ENCODE measurements at places on chromosomes 1 and 21.

GRCh38 chr1:152473887-152474537, 36.6 kb upstream of the LCE5A start:
- no peak for DNase-seq

GRCh38 chr1:95742591-95743089, 508.6 kb downstream of the RWDD3 start:
- no peak for DNase-seq

- DNase-seq: no peak
Observed at GRCh38 chr1:175126347-175126746, 58.7 kb downstream of the TNN start.

GRCh38 chr1:209590405-209590804, 6.9 kb downstream of the CAMK1G start:
- no peak for DNase-seq

DNA sequence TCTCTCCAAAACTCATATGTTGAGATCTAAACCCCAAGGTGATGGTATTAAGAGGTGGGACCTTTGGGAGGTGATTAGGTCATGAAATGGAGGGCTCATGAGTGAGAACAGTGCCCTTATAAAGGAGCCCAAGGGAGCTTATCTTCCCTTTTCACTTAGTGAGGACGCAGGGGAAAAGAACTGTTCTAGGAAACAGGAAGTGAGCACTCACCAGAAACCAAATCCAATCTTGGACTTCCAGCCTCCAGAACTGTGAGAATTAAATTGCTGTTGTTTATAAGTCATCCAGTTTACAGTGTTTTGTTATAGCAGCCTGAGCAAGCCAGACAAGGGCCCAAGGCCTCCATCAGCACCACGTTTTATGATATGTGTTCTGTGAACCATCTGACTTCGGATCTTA, 60.3 kb upstream of the LRRC8D start:
- DNase-seq: no peak

DNA sequence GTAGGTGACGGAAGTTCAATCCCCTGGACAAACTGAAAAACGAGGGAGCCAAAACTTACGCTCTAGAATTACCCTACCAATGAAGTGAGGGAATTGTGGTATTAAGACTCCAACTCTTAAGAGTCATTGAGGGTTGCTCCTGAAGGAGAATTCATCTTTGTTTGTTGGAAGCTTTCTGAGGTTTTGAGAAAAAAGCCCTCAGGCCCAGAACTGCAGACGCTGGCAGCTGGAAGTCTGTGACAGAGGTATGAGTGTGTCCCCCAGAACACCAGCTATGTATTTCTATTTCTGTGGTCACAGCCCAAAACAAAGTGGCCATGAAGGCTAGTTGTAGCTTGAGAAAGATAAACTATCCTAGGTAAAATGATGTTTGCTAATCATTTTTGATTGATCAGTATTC, 438.8 kb upstream of the B3GALT2 start:
- no peak for DNase-seq

GRCh38 chr1:85124091-85124490, 75.8 kb upstream of the MCOLN3 start:
- no peak for DNase-seq

DNA sequence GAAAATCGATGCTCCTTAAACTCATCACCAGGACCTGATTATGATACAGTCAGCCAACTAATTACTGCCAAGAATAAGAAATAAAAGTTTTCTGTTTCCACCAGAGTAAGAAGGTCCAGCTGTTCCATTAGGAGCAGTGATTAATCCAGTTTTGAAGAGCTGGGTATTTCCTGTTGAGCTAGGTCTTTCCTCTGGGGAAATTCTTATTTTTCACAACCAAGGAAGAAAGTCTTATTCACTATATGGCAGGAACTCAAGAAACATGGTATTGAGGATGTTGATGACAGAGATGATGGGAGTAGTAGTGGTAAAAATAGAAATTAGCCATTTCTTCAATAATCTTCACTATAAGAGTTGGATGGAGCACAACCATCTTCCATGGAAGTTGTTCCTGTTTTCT, 374.6 kb upstream of the RUNX1 start:
- DNase-seq: no peak

DNA sequence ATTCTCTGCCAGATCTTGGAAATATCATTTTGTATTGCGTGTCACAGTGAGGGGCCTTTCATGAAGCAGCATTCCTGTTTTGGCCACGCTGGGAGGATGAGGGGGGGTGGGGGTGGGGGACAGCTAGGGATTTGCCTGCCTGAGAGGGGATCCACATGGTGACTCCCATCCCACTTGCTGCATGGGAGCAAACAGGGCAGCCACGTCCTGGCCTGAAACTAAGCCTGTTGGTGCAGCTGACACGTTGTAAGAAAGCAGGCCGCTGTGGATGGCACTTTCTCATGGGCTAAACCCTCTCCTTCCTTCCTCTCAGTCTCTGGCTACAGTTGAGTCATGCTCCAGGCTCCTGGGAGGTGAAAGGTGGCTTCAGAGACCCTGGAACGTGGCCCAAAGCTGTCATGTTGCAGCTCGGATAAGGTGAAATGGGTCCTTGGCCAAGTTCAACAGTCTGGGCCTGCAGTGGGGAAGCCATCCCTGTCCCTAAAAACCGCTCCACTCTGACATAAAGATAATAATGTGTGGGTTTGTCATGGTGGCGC, 346.7 kb upstream of the VAMP3 start:
- no peak for DNase-seq

- no peak for DNase-seq
Observed at GRCh38 chr1:55084257-55084656, 44.9 kb downstream of the PCSK9 start.

GRCh38 chr1:169387399-169387798, 19.4 kb downstream of the BLZF1 start:
- DNase-seq: no peak

- no peak for DNase-seq
Observed at GRCh38 chr1:84972377-84972987, 24.4 kb downstream of the MCOLN2 start.

- DNase-seq: no peak
Observed at GRCh38 chr1:108691128-108691941, 775 bp upstream of the PRPF38B start.

- no peak for DNase-seq
Observed at GRCh38 chr1:151187205-151187604, 2.8 kb downstream of the VPS72 start.

DNA sequence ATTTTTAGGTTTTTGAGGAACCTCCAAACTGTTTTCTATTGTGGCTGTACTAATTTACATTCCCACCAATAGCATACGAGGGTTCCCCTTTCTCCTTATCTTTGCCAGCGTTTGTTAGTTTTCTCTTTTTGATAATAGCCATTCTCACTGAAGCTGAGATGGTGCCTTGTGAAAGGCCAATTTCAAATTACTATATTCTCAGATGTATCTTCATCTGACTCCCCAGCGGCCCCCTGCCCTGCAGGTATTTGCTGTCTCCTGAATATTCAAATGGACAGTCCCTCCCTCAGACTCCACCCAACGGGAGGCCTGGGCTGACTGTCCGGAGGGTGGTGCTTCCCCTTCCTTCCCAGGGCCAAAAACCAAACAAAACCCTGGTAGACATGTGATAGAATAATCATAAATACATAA, 33.5 kb upstream of the TARBP1 start:
- no peak for DNase-seq

- no peak for DNase-seq
Observed at GRCh38 chr1:90459570-90459969, 257.5 kb downstream of the BARHL2 start.

DNA sequence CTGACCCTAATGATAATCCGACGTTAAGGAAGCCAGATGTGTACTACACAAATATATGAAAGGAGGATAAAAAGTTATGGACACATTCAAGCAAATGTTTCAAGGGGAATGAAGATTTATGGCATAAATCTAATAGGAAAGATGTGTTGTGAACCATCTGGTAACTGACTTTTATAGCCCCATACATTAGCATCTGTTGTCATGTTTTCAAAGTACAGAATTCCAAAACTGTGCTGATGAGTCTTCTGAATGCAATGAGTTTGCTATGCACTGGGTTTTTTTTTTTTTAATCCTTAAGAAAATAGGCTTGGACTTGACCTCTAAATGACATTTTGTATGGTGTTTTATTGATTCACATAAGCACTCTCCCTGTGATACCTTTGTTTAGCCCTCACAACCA, 158.5 kb upstream of the ESRRG start:
- DNase-seq: no peak

DNA sequence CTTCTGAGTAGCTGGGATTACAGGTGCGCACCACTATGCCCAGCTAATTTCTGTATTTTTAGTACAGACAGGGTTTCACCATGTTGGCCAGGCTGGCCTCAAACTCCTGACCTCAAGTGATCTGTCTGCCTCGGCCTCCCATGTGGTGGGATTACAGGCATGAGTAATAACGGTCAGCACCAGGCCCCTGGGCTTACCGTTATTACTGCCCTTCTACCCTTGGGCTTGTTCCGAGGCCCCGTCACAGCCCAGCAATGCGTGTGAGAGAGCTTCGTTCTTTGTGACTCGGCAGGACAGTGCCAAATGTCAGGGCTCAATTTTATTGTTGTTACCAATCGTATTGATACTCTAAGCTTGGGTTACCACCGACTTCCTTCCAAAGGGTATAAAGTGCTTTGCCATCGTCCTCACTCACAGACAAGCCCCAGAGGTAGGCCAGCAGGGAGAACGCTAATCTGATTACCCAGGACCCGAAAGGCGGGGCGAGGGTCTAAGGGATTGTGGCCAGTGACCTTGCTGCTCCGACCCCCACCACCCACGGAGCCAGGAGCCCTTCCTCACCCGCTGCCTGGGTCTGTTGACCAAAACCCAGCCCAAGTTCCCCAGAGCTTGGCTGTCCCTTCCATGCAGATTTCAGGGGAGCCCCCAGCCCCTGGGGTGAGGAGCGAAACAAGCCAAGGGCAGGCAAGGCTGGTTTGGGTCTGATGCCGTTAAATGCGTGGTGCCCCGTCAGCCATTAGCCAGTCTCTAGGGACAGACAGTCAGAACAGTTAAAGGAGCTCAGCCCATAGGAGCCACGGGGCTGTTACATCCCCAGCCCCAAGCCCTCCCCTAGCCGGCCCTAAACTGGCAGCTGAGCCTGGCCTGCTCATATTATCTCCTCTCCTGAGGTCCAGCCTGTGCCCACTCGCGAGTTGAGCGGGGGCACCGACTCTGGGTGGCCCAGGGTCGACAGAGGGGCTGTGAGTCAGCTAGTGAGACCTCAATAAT, 54.9 kb upstream of the CASZ1 start:
- DNase-seq: no peak

Data from activated CD4-positive, alpha-beta memory T cell treated with anti-CD3 and anti-CD28 coated beads, Interleukin-2, amount 10 ng/mL, durations not matched to agents 7 days and 5 days (primary cell).